Naive thymus-derived CD4-positive, alpha-beta T cell (primary cell): ENCODE measurements at places on chromosomes 12 and 14. TPM values are rescaled to one million over a fixed set of nuclear protein-coding genes. Genes with fewer than 3 reads are reported as not detected.

- no peak overlapping the region for H3K4me3 ChIP-seq
- H3K4me1 ChIP-seq, result peaks cover 15% of the 10 kb centered on the region
- no peak overlapping the region for H3K27ac ChIP-seq
Observed at GRCh38 chr14:21084998-21085853, 13.2 kb downstream of the ZNF219 start.

DNA sequence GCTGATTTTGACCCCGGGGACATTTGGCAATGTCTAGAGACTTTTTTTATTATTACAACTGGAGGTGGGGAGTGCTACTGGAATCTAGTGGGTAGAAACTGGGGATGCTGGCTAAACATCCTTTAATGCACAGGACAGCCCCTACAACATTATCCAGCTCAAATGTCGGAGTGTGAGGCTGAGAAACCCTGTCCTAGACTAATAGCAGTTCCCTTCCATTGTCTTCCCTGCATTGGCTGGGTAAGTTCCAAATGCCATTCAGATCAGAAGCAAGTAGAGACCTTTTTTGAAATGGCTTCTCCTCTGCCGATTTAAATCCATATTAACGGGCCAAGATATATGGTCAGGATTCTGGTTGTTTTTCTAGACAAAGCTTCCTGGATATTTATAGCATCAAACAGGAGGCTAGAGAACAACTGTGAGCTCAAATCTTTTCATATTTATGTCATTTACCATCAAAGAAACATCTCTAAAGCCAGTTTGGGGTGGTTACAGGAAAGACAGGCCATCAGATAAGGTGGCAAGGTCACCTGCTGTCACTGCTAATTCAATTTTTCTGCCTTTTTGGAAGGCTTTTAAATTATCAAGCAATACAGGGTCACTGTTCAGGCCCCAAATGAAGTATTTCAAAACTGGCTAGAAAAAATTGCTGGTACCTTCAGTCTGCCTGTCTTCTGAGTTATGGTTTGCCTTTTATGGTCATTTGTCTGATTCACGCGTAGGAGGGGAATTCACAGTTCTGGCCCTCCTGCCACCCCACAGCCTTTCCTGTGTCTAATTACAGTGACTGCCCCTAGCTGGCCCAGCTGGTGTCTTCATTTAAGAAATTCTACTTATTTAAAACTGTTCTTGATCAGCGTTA is 20.1 kb upstream of the AKAP5 start:
- H3K4me1 ChIP-seq, result no peaks in the 10 kb centered on the region
- H3K36me3 ChIP-seq, result no peaks in the 10 kb centered on the region
- H3K27me3 ChIP-seq, result no peaks in the 10 kb centered on the region
- no peak overlapping the region for H3K27ac ChIP-seq
- H3K4me3 ChIP-seq, result no peak overlapping the region

GLRX5 gene
- 16.2 TPM for total RNA-seq

KRT85 gene
- not detected for total RNA-seq

DNA sequence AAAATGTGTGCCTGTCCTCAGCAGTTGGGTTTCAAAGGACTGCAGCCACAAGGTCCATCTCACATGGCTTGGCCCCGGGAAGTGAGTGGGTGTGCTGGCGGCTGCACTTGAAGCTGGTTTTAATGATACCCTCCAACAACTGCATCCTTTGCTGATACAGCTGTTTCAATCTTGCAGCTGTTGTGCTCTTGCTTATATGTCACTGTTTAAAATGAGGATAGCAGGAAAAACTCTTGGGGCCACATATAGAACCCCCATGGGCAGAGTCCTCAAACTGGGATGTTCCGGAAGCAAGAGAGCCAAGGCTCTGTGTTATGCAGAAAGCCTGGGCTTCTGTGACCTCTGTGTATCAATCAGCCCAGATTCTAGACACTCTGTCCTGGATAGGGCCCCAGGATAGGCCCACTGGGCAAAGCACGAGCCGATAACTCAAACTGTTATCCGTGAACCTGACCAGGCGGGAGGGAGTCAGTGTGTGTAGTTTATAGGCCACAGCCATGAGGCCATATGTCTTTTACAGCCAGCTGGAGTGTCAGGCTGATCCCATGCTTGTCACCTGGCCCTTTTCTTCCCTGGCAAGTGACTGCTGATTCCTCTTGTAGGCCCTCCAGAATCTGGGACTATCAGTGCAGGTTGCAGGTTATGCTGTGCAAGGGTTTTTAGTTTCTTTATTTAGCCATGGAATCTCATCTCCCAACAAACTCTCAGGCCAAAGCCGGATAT is 74.3 kb downstream of the SSPN start:
- H3K36me3 ChIP-seq, result no peaks in the 10 kb centered on the region
- no peaks in the 10 kb centered on the region for H3K27me3 ChIP-seq
- no peak overlapping the region for H3K27ac ChIP-seq
